ENCODE measurements at places on chromosomes 7 and 10.

DNA sequence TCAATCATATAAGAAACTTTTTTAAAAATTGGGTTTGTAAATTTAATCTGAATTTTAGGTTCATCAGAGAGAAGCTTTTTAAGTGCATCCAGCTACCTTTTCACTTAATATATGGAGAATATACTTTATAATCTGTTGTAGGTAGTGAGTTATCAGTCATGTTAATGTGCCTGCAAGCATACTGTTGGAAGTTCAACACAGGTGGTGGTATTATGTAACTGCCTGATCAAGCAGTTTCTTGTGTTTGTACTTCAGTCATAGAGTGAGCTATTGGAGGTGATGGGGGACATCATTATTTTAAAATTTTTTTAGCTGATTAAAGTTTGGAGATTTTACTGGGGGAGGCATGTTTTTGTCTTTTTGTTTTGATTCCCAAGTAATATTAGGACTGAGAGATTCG, 2.5 kb downstream of the TNKS2 start:
- DNase-seq: no peak

DNA sequence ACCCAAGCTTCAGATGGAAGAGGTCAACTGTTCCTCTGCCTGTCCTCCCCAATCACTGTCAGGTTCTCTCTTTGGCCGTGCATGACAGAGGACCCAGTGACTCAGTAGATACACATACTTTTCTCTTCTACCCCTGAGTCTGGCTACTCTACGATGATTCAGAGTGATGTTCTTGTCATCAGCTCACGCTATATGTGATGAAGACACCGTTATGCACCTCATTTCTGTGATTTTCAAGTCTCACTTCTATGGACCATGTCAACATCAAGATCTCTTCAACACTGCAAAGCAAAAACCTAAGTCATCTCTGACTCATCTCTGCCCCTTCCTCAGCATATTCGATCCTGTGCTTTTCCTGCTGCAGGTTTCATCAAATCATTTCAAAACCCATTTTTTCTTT, 76.6 kb upstream of the DGKI start:
- DNase-seq: peak; percentile 74

- DNase-seq: no peak
These were observed 42.8 kb upstream of the SLC13A1 start for GRCh38 chr7:123242467-123243092.

DNA sequence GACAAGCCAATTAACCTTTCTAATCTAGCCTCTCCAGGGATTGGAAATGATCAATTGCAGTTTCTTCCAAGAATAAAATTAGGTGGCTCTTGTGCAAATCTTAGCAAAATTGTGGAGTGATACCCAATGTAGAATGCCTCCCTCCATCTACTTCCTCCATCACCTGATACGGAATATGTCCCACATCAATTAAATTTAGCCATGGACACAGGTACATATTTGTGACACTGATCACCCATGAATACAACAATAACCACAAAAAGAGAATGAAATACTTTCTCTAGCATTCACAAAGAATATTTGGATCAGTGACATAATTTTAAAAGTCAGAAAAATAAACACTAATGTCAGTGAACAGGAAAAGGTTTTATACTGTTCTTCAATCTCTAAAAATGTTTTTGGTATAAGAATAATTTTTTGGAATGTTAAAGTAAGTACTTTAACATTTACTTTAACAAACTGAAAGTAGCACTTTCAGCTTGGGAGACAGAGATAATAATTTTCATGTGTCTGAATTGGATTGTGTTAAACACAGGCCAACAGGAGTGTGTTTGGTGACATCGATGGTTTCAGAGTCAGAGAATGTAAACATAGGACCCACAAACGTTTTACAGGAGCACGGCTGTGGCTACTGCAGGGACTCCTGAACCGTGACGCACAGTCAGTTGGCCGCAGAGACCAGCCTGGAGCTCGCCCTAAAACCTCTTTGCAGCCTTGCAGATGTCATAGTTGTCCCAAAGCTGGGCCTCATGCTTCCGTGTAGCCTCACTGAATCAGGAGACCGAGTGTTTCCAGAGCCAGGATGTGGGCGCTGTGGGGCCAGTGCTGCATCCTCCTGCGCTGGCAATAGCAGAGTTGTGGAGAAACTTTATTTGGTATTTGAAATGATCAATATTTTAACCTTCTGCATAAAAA, 7.2 kb downstream of the RBM20 start:
- peak; percentile 92 for DNase-seq

DNA sequence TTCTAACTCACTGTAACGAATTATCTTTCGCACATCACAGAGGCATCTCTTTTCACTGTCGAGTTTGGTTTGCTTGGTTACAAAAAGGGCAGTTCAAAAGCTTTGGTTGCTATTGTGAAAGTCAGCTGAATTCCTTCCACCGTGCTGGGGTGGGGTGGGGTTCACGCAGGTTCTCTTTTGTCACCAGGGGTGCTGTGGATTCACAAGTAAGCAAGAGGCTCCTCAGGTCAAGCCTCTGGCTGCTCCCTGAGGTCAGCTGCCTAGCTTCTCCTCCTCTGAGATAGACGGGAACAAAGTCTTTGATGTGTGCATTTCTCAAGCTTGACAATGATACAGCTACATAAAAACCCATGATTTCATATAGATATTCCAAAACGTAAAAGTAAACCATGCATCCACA, 47.7 kb downstream of the EGFR start:
- peak; percentile 77 for DNase-seq

DNA sequence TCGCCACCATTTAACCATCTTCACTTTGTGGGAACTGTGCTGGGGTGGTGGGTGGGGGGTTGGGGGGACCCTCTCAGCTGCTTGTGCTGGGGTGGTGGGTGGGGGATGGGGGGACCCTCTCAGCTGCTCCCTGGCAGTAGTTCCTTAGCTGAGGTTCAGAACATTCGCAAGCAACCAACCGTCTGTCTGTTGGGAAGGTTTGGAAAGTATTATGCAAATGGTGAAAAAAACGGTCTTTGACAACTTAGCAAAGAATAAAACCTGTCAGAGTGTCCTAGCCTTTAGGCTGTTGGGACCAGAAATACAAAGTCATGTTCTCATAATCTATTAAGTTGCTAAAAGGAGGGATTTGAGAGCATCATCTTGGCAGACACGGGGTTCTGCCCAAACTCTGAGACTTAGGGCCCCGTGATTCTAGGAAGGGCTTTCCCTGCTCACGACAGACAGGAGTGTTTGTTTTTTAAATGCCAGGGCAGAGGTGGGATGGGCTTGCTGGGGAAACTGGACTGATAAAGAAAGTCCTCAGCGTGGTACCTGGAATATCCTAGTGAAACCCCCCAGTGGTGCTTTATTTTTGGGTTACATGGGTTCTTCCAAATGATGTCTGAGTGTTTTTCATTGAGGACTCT, 14.1 kb upstream of the SRGN start:
- no peak for DNase-seq

GRCh38 chr7:149716932-149717307, 56.5 kb downstream of the ZNF467 start:
- DNase-seq: no peak

- no peak for DNase-seq
These were observed 299.0 kb downstream of the MALRD1 start for GRCh38 chr10:19347621-19348020.

- DNase-seq: no peak
These were observed 104.6 kb downstream of the WDR37 start for GRCh38 chr10:1160561-1161314.

Data from AG10803 (cell line).